ENCODE measurements at places on chromosomes 4 and X.

GRCh38 chrX:111040377-111041017 lies 55.5 kb upstream of the PAK3 start:
- DNase-seq = no peak

GRCh38 chr4:139563515-139563914 lies 7.5 kb upstream of the SETD7 start:
- no peak for DNase-seq

DNA sequence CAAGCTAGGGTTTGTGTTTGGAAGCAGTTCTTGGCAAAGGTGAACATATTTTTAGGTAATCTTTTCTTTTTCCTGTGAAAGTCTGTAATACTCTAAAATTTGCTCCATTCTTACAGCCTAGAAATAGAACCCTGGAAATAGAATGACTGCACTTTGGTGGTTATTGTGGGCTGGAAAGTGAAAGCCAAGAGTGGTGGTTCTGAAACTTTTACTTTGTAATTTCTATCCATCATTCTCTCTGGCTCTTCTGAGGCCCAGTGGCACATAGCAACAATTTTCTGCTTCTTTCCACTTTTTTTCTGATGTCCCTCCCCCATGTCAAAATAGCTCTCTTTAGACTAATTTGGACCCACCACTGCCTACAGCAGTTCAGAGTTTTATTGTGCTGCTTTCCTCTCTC lies 300.4 kb upstream of the RPS6KA3 start:
- no peak for DNase-seq

DNA sequence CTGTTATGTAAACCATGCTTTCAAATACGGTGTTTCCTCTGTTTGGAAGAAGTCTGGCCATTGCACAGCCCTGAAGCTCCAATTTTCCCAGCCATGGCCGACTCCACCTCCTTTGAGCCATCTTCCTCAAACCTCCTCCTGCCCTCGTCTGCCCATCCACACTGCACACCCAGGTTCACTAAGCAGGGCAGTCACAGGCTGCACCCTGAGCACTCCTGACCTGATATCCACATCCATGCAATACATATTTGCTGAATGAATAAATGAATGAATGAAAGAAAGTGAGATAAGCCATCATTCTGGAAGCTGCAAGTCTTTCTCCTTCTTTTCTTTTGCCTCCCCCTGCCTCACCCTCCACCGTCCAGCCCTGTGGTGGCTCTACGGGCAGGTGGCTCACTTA lies 22.2 kb downstream of the XG start:
- no peak for DNase-seq

DNA sequence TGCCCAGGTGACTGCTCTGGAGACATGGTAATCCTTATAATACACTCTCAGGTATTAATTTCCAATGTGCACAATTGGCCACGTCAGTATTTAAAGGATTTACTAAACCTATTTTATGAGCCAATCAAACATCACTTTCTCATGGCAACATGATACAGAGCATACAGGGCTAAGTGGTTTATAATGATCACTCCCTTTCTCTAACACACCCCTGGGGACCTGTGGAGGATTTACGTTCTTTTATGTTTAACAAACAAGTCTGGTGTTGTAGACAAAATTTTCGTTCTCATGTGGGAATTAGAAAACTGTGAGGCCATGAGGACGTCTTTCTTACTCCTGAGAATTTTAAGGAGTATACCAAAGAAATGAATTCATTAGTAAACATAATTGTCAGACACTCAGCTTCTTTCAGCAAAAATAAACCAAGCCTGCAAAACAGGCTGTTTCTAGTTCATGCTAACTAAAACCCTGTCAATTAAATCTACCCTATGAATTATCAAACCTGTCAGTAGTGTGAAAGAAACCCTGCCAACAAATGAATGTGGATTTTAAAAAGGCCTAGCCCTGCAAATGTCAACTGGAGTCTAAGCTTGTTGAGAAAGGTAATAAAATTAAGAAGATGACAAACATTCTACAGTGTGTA lies 155.8 kb downstream of the PDGFC start:
- no peak for DNase-seq

- DNase-seq = no peak
Observed at GRCh38 chr4:56086073-56086541, 137.4 kb downstream of the CEP135 start.

Data from Panc1 (cell line).